ENCODE measurements at places on chromosomes 7 and 10.

GRCh38 chr10:29317027-29317420 lies 28.2 kb downstream of the LYZL1 start:
- DNase-seq: no peak

DNA sequence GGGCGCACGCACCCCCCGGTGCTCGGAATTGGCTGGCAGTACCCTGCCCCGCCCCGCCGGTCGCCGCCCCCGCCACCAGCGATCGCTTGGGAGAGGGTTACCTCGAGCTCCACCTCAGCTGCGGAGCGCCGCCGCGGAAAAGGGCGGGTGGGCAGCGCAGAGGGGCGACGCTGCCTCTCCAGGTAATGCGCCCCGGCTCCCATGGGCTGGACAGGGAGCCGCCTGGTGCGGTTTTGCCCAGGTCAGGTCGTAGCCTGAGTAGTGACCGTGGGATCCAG lies 1.3 kb downstream of the PFKFB3 start:
- no peak for DNase-seq

- no peak for DNase-seq
These were observed 292.9 kb upstream of the ZMIZ1 start for GRCh38 chr10:78775891-78776290.

GRCh38 chr10:132448248-132448731 lies 51.3 kb downstream of the PWWP2B start:
- DNase-seq: no peak

GRCh38 chr10:91880310-91880709 lies 29.0 kb downstream of the FGFBP3 start:
- DNase-seq: no peak

DNA sequence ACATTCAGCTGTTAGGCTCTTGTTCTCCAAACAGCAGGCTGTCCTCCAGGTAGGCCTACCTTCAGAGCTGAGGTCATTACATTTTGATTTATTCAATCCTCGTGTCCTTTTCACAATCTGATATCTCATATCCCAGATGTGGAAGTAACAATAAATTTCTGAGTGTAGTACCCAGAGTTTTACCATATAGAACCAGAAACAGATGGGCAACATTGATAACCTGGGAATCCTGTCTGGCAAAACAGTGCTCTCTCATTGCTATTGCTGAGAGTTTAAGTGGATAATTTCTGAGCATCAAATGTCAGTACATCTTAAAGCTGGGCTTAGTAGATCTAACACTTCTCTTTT lies 1007.8 kb downstream of the REEP3 start:
- no peak for DNase-seq

DNA sequence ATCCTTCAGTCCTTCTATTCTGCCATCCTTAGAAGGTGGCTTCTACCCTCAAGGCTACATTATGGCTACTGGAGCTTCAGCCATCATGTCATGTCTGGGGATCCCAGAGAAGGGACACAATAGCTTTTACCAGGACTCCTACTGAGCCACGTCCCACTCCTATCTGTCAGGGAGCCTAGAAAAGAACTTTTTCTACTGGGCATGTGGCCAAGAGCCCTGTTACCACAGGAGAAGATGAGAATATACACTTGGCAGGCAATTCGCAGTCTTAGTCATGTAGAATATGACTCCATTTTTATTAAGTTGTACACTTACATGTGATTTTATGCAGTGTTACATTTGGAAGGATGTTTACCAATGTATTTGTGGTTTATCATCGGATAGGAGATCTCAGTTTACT lies 64.6 kb upstream of the KCNMA1 start:
- DNase-seq: no peak

DNA sequence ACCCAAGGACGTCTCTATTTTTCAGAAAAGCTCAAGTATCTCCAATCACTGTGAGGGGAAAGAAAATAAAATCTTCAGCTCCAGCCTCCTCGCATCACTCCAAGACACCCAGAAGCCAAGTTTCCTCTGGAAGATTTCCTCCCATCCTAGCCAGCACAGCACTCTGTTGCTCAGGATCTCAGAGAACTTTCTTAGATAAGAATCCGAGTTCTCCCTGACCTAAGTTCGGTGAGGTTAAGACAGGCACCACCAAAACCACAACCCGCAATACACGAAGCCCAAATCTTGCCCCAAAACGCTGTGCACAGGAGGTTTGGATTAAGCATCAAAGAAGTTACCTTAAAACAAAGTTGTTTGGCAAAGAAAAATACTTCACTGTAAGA lies 4.2 kb downstream of the FAM53B start:
- DNase-seq: no peak

- no peak for DNase-seq
These were observed 12.8 kb downstream of the PNLIPRP3 start for GRCh38 chr10:116440330-116441030.
